Mesothelial cell of epicardium (in vitro differentiated cells): ENCODE measurements at places on chromosomes 7 and 10.
A peak's percentile ranks its signal among the peaks of the same experiment; 100 is the strongest.

DNA sequence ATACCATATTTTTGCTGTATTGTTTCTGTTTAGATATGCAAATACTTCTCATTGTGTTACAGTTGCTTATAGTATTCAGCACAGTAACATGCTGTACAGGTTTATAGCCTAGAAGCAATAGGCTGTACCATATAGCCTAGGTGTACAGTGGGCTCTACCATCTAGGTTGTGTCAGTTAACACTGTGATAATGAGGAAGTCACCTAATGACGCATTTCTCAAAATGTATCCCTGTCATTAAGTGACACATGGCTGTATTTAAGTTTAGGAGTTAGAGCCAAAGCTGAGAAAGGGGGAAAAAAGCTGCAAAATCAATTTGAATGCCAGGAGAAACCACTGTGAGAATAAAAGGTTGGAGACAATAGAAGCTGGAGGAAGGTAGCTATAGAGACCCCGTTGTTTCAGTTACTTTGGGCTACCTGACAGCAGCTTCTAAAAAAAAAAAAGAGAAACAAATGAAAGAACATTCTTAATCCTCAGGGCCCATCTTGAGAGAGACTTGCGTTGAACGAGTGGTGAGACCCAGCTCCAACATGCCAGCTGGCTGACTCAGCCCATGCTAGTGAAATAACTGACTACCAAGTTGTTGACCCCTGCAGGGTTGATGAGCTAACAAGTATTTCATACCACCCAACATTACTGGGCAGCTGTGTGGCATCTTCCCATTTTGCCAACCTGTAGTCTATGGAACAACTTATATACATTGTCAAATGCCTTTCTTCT is 8.7 kb downstream of the STARD3NL start:
- H3K36me3 ChIP-seq, result peaks cover 15% of the 10 kb centered on the region
- H3K27me3 ChIP-seq, result no peaks in the 10 kb centered on the region
- H3K27ac ChIP-seq, result no peak overlapping the region
- peaks cover 14% of the 10 kb centered on the region for H3K4me1 ChIP-seq
- no peak overlapping the region for H3K4me3 ChIP-seq

GRCh38 chr10:71029907-71030306 is 141.5 kb upstream of the PCBD1 start:
- H3K4me3 ChIP-seq, result no peak overlapping the region
- no peak for DNase-seq
- no peaks in the 10 kb centered on the region for H3K4me1 ChIP-seq
- H3K36me3 ChIP-seq, result no peaks in the 10 kb centered on the region
- peaks cover 23% of the 10 kb centered on the region for H3K27me3 ChIP-seq

DNA sequence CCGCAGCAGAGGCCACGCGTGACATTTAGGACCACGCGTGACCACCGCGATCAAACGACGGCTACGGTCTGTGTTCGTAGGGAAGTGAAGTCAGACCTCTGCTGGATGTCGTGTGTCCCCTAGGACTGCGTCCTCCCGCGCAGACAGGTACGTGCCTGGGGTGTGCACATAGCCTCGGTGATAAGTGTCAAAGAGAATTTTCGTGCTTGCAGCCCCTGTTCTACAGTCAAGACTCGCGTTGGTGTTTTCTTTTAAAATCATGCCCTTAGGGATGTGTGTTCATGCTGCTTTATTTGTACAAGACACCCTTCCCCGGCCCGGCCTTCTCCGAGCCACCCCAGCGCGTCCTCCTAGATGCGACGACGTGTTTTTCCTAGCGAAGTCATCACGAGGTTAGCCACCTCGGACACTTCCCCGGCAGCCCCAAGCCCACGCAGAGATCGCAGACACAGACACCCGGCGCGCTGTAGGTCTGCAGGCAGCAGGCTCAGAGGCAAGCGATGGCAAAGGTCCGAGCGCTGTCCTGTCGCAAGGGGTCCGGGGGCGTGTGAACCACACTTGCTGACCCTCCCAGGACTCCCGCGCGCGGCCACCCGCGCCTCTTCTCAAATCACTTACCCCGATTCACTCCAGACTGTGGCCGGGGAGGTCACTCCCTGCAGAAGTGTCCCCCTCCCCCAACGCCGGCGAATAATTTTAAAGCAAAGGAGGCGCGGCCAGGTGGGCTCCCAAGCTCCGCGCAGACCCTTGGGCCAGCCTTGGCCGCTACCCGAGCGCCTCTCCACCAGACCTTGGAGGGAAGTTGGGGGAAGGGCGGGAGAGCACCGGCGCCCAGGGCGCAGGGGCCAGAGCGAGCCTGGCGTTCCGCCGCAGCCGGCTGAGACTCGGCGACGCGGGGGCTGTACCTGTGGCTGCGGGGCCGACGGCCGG is 552 bp downstream of the MKX start:
- H3K4me1 ChIP-seq, result peaks cover 28% of the 10 kb centered on the region
- no peaks in the 10 kb centered on the region for H3K36me3 ChIP-seq
- H3K27ac ChIP-seq, result no peak overlapping the region
- no peak for DNase-seq

GRCh38 chr7:72266771-72267170 is 145.4 kb downstream of the CALN1 start:
- no peak overlapping the region for H3K27ac ChIP-seq
- H3K36me3 ChIP-seq, result peaks cover 1% of the 10 kb centered on the region
- peaks cover 18% of the 10 kb centered on the region for H3K27me3 ChIP-seq
- no peaks in the 10 kb centered on the region for H3K4me1 ChIP-seq

DNA sequence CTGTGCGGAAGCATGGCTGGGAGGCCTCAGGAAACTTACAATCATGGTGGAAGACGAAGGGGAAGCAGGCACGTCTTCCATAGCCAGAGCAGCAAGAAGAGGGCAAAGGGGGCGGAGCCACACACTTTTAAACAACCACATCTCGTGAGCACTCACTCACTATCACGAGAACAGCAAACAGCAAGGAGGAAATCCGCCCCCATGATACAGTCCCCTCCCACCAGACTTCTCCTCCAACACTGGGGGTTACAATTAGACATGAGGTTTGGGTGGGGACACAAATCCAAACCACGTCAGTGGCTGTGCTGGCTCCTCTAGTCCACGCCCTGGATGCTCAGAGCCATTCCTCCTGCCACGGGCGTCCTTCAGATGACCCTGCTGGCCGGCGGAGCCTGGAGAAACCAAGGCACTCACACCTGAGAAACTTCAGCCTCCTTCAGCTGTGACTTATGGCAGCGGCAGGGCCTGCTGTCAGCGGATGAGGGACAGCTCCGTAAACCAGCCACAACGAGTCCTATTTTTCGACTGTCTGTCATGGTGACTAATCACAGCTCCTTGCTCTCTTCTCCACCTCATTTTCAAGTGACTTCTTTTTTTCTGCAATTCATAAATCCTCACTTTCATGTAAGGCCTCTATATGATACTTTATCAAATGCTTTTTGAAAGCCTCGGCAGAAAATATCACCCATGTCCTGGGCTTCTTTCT is 167.9 kb upstream of the PFKP start:
- no peaks in the 10 kb centered on the region for H3K4me1 ChIP-seq
- H3K27me3 ChIP-seq, result peaks cover 57% of the 10 kb centered on the region
- H3K4me3 ChIP-seq, result no peak overlapping the region
- no peak for DNase-seq

DNA sequence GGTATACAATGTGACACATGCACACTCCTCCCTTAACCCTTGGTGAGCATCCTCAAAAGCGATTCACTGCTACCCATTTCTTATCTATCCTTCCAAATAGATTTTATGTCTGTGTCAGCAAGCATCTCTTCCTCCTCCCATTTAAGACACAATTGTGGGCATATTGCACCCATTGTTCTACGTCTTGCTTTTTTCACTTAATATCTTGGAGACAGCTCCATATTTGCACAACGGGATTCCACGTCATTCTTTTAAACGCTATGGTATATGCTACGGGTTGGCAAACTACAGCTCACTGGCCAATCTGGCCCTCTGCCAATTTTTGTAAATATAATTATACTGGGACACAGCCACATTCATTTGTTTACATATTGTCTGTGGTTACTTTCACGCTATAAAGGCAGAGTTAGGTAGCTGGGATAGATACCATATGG is 88.6 kb downstream of the RNF216 start:
- H3K27ac ChIP-seq, result peak overlapping the region; percentile 95
- H3K4me1 ChIP-seq, result peaks cover 74% of the 10 kb centered on the region
- H3K4me3 ChIP-seq, result peak overlapping the region; percentile 19
- peaks cover 3% of the 10 kb centered on the region for H3K36me3 ChIP-seq

DNA sequence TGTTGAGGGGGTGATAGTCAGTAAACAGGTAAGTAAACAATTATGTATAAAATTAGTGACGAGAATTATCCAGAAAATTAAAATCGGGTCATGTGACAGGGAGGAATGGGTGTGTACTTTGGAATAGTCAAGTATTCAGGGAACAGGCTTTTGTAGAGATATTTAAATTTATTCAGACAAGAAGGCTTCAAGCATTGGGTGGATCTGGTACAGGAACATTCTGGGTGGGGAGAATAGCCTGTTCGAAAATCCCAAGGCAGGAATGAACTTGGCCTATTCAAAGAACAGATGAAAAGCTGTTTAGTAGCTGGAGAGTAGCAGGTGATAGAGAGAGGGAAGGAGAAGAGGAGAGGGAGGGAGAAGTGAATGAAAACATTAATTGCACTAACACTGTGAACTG is 448.9 kb upstream of the FZD8 start:
- no peaks in the 10 kb centered on the region for H3K27me3 ChIP-seq
- H3K4me1 ChIP-seq, result no peaks in the 10 kb centered on the region
- H3K36me3 ChIP-seq, result no peaks in the 10 kb centered on the region
- no peak overlapping the region for H3K27ac ChIP-seq

GRCh38 chr10:51289519-51289918 is 215.2 kb downstream of the PRKG1 start:
- H3K27ac ChIP-seq, result no peak overlapping the region
- no peaks in the 10 kb centered on the region for H3K27me3 ChIP-seq
- no peak overlapping the region for H3K4me3 ChIP-seq

- H3K36me3 ChIP-seq, result peaks cover 2% of the 10 kb centered on the region
- H3K4me1 ChIP-seq, result peaks cover 32% of the 10 kb centered on the region
- H3K27me3 ChIP-seq, result peaks cover 2% of the 10 kb centered on the region
- H3K27ac ChIP-seq, result peak overlapping the region; percentile 18
- no peak for DNase-seq
- H3K4me3 ChIP-seq, result no peak overlapping the region
Observed at GRCh38 chr7:121298831-121299239, 30.0 kb upstream of the WNT16 start.

DNA sequence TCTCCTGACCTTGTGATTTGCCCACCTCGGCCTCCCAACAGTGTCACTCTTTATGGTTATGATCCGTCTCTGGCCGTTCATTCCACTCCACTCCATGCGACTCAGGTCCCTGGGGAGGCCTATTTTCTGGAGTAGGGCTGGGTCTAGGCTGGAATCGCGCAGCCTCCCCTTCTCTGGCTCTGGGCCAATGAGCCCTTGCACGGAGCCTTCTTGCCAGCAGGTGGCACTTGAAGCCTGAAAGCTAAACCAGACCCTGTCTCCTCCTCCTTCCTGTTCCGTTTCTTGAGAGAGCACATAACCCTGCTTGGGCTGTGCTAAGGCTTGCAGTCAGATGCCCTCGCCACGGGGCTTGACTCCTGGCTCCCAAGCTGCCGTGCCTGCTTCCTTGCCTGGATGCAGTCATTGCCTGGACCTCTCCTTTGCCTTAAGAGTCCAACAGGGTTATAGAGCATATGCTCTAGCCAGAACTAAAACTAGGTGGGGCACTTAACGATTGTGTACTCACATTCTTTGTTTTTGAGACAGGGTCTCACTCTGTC is 9.6 kb upstream of the DNAJB12 start:
- peaks cover 22% of the 10 kb centered on the region for H3K36me3 ChIP-seq
- peak overlapping the region; percentile 68 for H3K27ac ChIP-seq
- no peaks in the 10 kb centered on the region for H3K27me3 ChIP-seq
- peak; percentile 94 for DNase-seq
- no peak overlapping the region for H3K4me3 ChIP-seq

GRCh38 chr7:7274782-7275181 is 92.4 kb downstream of the C1GALT1 start:
- no peak for DNase-seq
- H3K4me3 ChIP-seq, result no peak overlapping the region
- no peaks in the 10 kb centered on the region for H3K36me3 ChIP-seq
- no peaks in the 10 kb centered on the region for H3K27me3 ChIP-seq
- no peak overlapping the region for H3K27ac ChIP-seq

GRCh38 chr10:28928484-28928883 is 251.2 kb downstream of the BAMBI start:
- peaks cover 15% of the 10 kb centered on the region for H3K4me1 ChIP-seq
- H3K36me3 ChIP-seq, result peaks cover 7% of the 10 kb centered on the region
- H3K27ac ChIP-seq, result no peak overlapping the region
- DNase-seq, result no peak
- no peaks in the 10 kb centered on the region for H3K27me3 ChIP-seq
